NCI-H1436 (cell line): ENCODE measurements at places on chromosomes 11 and 22.

DNA sequence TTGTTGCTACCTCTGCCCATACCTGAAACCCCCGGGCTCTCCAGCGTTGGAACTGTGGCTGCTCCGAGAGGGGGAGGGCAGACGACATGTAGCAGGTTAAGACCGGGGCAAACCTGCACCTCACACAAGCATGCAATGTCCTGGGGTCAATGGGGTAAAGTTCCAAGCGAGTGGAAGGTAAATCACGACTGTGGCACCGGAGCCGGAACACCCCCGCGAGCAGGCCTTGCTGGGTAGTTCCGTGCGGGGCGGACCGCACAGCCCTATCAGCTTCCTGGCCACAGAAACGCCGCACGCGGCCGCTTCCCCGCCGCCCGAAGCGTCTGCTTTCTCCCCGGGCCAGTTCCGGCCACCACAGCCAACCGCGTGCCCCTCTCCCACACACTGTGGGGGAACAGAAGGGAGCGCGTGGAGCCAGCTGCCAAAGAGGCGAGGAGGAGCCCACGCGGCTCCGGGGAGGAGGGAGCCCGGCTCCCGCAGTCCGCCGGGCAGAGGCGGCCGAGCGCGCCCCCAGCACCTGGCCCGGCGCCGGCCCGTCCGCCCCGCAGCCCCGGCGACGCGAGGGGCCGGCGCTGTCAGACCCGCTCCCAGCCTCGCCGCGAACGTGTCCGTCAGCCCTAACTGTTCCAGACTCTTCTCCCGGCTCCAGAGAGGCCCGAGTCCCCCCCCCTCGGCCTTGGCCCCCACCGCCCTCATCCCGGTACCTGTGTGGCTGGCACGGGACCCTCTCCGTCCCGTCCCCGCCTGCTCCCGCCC, 1.6 kb downstream of the SPTBN2 start:
- no peak for DNase-seq

GRCh38 chr11:113274713-113275582, 39.4 kb upstream of the TTC12 start:
- DNase-seq: no peak

DNA sequence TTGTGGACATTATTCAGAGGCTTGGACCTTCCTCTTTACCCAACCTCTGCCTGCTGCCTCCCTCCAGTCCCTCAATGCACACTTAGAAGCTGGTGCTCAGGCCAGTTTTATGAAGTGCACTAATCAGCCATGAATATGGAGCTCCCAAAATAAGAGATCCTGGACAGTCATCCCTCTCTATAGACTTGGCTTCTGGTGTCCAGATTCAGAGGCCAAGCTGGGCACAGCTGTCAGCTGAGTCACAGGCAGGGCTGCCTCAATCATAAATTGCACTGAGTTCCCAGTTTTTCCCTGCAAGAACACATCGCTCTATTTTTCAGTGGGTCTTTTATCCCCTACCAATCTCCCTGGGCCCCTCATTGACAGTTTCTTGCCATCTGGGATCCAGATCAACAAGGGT, 161.7 kb upstream of the CADM1 start:
- DNase-seq: no peak

DNA sequence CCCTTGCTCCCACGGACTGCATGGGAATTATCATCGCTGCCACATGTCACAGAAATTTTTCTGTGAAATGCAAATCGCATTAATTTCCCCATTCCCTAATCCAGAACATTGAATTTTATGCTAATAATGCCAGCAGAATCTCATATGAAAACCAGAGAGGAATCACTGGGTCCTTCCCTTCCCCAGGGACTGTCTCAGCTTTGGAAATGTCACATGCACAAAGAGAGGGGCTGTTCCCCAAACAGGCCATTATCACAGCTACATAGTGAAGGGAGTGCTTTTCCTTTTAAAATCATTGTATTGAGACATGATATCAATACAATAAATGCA, 954.5 kb downstream of the BRD1 start:
- no peak for DNase-seq

DNA sequence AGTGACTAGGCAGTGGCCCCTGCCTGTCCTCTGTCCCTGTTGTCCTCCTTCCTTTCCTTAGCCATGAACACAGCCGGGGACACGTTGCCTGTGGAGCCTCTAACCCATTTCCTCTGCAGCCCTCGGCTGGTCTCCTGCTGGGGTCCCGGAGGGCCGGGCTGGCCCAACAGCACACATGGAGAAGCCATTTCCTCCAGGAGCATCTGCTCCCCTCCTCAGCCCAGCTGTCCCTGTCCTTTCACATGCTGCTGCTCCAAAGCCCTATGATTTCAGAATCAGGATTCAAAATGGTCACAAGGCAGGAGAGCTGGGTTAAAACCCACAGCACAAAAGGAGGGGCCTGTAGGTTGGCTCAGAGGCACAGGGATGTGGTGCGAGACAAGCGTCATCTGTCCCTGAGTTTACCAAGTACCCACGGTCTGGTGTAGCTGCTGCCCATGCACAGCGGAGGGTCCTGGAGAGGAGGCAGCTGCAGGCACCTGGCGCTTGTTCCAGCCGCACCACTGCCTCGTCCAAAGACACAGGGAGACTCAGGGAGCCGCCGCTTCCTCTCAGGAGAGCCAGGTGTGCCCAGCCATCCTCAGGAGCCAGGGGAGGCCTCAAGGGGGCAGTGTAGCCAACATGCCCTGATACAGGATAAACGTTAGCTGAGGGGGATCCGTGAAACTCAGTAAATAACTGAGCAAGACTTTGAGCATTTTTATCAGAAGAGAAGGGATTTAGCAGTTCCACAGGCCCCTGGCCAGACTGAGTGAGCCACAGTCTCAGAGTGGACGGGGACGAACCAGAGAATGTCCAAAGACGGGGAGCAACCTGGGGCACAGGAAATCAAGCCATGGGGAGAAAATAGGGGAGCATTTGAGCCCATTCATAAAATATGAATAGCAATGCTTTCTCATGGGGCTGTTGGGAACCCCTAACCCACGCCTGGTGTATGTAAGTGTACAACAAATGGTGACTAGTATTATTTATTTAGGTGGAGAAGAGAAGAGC, 3.9 kb upstream of the VSIG10L2 start:
- peak; percentile 61 for DNase-seq

DNA sequence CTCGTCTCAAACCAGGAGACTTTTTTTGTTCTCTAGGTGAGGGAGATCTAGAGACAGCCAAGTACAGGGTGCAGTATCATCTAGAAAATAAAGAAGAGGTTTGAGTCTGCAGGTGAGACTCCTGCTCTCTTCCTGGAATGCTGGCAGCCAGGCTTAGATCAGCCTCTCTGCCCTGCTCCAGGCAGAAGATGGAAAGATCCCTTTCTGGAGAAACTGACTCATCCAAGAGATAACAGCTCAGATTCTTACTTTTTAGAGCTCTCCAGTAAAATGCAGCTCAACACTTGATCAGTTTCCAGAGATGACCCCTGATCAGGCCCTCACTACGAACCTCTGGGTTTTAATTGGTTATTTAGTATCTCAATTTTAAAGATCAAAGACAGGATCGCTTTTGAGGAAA, 44.6 kb upstream of the EHF start:
- DNase-seq: no peak

- no peak for DNase-seq
Observed at GRCh38 chr11:100925935-100926334, 203.7 kb downstream of the PGR start.

- DNase-seq: no peak
Observed at GRCh38 chr22:38310518-38311322, 6.5 kb downstream of the CSNK1E start.

GRCh38 chr11:45180848-45181192, 34.4 kb downstream of the PRDM11 start:
- DNase-seq: no peak

DNA sequence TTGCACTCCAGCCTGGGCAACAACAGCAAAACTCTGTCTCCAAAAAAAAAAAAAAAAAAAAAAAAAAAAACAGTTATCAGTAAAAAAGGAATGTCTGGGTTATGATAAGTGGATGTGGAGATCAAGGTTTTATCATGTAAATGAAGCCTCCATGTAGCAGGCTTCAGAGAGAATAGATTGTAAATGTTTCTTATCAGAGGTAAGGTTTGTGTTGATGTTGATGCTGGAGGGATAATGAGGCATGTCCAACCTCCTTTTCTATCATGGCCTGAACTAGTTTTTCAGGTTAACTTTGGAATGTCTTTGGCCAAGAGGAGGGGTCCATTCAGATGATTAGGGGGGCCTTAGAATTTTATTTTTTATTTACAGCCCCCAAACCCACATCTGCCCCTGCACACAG, 35.4 kb upstream of the TREH start:
- DNase-seq: no peak

DNA sequence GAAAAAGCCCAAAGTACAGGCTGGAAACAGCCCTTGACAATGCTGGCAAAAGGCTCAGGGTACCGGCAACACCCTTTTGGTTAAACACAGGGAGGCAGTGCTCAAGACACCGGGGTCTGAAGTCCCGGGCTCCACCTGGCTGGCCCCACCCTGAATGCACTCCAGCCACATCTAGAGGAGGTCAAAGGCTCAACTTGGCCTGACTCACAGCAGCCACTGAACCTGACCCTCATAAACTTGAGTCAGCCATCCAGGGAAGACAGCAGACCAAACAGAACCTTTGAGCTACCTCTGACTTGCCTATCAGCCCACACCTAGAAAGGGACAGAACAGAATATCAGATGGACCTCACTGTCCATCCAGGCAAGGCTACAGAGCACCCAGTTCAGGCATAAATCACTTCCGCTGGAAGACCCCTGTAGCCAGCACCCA, 3.8 kb downstream of the CFL1 start:
- no peak for DNase-seq
